Stimulated activated CD8-positive, alpha-beta memory T cell treated with anti-CD3 and anti-CD28 coated beads, Interleukin-7, amount 100 ng/mL, for 1 hour (primary cell): ENCODE measurements at places on chromosomes 4 and X.

DNA sequence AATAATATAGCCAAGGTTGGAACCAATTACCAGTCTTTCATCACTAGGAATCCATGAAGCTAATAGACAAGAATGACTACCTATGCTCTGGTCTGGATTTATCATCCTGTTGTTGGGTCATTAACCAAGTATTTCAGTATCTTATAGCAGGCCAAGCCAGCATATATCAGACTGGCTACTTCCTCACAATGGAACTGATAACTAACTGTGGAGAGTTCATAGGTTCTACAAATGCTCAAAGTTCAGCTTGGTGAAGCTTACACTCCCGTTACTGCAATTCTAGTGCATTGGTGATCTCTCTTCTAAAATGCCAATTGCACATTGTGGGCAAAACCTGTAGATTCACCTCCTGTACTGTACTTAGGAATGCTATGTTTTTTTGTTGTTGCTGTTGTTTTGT, 4.8 kb downstream of the TRPC5OS start:
- DNase-seq = no peak

- DNase-seq = no peak
Observed at GRCh38 chr4:56466910-56467283, 520 bp upstream of the SRP72 start.

GRCh38 chr4:54708339-54709279, 50.9 kb downstream of the KIT start:
- no peak for DNase-seq

DNA sequence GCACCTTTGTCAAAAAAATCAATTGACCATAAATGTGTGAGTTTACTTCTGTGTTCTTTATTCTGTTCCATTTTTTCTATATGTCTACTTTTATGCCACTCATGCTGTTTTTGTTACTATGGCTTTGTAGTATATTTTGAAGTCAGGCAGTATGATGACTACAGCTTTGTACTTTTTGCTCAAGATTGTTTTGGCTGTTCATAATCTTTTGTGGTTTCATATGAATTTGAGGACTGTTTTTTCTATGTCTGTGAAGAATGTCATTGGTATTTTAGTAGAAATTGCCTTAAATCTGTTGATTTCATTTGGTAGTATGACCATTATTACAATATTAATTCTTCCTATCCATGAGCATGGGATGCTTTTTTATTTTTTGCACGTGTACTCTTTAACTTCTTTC, 346.8 kb downstream of the PPP3CA start:
- DNase-seq = no peak

GRCh38 chr4:145501051-145501660, 19.5 kb downstream of the SMAD1 start:
- DNase-seq = no peak

DNA sequence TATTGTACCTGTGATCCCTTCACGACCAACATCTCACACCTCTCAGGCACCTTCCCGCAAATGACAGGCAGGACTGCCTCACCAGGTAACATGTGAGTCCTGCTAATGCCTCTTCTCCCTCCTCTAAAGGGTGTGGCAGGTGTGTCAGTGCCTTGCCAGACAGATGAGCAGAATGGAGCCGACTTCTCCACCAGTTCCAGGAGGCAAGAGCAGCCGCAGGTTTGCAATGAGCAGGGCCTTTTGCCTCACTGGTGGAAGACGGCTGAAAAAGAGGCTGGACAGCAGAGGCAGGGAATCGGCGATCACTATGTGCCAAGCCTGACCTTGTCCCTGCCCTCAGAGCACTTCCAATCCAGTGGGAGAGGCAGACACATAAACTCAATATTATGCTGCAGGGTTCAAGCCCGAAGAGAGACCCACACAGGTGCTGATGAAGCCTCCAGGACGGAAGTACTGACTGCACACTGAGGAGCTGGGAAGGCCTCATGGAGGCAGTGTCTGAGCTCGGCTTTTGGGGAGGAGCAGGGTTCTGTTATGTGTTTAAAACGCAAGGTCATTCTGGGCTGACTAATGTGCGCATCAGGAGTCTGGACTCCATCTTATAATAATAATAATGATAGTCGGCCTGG, 57.9 kb downstream of the C4orf50 start:
- DNase-seq = no peak

- DNase-seq = no peak
Observed at GRCh38 chr4:26213317-26213716, 107.5 kb upstream of the RBPJ start.

- no peak for DNase-seq
Observed at GRCh38 chr4:31194823-31195222, 474.7 kb downstream of the PCDH7 start.

- peak; percentile 55 for DNase-seq
Observed at GRCh38 chrX:20252381-20253231, 14.1 kb downstream of the RPS6KA3 start.

DNA sequence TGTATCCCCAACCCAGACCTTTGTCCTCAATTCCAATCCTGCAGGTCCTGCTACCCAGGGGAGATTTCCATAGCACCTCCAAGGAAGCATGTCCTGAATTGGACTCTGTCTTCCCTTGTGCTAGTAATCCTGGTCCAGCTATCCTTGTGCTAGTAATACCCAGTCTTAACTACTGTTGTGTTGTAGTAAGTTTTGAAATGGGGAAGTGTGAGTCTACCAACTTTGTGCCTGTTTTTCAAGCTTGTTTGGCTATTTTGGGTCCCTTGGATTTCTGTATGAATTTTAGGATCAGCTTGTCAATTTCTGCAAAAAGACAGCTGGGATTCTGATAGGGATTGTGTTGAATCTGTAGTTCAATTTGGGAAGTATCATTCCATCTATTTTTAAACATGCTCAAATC, 51.4 kb downstream of the CD99L2 start:
- DNase-seq = no peak

DNA sequence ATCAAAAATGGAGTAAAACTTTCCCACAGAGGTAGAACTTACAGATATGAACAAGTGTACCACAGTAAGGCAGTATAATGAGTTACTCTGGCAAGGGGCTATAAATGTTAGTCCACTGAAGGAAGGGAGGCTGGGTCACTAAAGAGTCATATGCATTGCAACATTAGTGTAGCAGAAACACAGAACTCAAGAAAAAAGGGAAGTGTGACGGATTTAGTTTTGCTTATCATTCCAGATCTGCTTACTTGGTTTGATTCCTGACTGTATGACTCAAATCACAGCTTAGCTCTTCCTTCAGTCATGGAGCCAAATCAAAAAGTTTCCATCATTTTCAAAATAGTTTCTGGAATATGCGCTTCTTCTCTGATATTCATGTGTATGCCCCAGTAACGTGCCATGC, 148.7 kb downstream of the FSTL5 start:
- DNase-seq = no peak

DNA sequence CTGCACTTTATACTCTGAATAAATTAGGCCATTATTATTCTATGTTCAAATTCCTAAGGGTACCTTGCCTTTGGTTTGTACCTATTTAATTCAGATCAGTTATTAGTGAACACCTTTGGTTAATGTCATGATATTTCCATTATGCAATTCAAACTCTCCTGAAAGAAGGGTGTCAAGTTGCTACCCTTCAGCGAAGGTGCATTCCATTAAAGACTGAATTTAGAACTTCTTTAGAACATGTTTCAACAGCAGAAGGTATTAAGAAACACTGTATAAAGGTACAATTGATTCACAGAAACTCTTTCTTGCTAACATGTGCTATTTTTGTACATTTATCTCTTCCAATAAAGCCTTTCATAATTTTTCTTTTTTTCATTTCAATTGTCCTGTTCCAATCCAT, 1545.4 kb upstream of the PCDH10 start:
- no peak for DNase-seq

- no peak for DNase-seq
Observed at GRCh38 chr4:14260591-14260990, 633.1 kb upstream of the BOD1L1 start.

DNA sequence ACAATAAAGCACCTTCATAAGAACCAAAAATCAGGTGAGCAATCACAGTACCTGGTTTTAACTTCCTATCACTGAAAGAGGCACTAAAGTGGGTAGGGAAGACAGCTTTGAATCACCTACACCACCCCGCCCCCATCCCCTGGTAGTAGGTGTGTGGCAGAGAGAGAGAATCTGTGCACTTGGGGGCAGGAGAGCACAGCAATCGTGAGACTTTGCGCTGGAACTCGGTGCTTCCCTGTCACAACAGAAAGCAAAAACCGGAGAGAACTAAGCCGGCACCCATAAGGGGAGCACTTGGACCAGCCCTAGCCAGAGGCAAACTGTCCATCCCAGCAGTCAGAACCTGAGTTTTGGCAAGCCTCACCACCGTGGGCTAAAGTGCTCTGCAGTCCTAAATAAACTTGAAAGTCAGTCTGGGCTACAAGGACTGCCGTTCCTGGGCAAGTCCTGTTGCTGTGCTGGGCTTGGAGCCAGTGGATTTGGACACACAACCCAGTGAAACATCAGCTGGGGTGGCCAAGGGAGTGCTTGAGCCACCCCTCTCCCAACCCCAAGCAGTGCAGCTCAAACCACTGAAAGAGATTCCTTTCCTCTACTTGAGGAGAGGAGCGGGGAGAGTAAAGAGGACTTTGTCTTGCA, 32.1 kb downstream of the NDUFB11 start:
- DNase-seq = no peak

DNA sequence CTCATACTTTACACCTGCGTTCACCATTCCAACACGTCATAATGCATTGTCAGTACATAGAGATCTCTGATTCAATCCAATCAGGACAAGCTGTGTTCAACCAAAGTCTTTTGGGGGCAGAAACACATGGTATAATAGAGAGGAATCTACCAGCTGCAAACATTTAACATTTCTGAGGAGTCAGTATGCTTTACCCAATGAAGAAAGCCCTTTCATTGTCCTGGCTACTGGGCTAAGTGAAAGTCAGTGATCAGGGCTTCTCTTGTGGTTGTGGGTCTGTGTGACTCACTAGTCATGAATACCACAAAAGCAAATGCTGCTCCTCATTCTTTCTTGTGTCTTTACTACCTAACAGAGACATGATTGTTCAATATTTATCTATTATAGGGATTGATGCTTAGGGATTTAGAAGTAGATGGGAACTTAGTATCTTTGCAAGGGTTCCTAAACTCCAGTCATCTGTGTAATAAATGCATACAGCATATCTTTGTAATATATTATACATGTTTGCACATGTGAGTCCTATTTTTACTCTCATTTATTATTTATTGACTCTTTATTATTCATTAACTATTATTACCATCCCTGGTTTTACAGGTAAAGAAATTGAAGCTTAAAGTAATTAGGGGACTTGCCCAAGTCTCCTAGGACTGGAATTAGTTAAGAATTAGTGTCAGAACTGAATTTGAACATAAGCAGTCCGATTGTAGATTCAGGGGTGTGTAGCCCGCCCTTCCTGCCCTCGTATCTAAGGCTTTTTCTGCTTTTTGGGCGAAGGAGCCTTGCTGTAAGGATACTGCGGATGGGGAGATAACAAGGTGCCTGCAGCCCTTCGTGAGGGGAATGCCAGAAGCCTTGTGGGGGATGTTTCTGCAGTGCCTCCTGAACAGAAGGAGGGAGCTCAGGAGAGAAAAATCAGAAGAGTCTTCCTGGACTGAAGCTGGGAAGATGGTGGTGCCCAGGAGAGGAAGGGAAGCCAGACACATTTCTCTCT, 353.1 kb upstream of the BOD1L1 start:
- DNase-seq = no peak

- DNase-seq = no peak
Observed at GRCh38 chr4:55729351-55730279, 90.0 kb upstream of the EXOC1L start.
